ENCODE measurements at places on chromosomes 4 and X.
A peak's percentile ranks its signal among the peaks of the same experiment; 100 is the strongest.

DNA sequence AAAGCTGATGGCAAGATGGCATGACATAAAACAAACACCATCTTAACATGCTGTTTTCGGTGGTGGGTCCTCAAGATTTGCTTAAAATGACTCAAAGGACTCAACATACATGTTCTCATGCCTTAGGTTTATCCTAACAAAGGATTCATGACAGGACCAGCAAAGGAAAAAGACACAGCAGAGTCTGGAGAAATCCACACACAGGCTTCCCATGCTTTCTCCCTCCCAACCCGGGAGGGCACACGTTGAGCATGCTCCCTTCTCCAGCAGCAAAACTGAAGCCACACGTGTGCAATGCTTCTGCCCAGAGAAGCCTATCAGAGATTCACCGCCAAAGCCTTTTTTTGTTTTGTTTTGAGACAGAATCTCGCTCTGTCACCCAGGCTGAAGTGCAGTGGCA, 39.9 kb downstream of the SAT1 start:
- no peak for DNase-seq
- H3K4me1 ChIP-seq, result peaks cover 2% of the 10 kb centered on the region
- H3K27ac ChIP-seq, result no peak overlapping the region
- H3K27me3 ChIP-seq, result no peaks in the 10 kb centered on the region
- no peaks in the 10 kb centered on the region for H3K36me3 ChIP-seq

DNA sequence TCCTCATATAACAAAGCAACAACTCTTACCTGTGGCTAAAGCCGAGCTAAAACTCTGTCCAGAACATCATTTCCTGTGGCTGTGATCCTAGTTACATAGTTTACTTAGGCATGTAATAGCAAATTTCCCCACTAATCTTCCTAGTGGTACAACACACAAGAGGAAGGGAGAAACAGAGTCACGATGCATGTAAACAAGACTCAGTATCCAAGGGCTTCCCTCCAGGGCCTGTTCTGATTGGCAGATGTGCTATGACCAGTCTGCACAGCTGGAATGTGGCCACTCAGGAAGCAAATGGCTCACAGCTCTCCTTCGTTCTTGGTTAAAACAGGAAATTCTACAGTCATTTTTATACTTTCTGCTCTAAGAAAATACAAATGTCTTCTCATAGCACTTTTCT, 49.2 kb upstream of the PRSS48 start:
- H3K4me3 ChIP-seq, result peak overlapping the region; percentile 32
- H3K36me3 ChIP-seq, result no peaks in the 10 kb centered on the region
- H3K4me1 ChIP-seq, result peaks cover 8% of the 10 kb centered on the region

- H3K27ac ChIP-seq, result no peak overlapping the region
- H3K36me3 ChIP-seq, result no peaks in the 10 kb centered on the region
- DNase-seq, result no peak
- H3K27me3 ChIP-seq, result no peaks in the 10 kb centered on the region
- no peak overlapping the region for H3K4me3 ChIP-seq
Observed at GRCh38 chrX:12463052-12463451, 324.8 kb downstream of the FRMPD4 start.

- H3K36me3 ChIP-seq, result no peaks in the 10 kb centered on the region
- DNase-seq, result no peak
- H3K4me1 ChIP-seq, result no peaks in the 10 kb centered on the region
- H3K27me3 ChIP-seq, result no peaks in the 10 kb centered on the region
- H3K27ac ChIP-seq, result no peak overlapping the region
Observed at GRCh38 chr4:176999935-177000543, 207.3 kb upstream of the VEGFC start.
